HFFc6 (cell line): ENCODE measurements at places on chromosomes 12 and 14. TPM values are rescaled to one million over a fixed set of nuclear protein-coding genes. Genes with fewer than 3 reads are reported as not detected.

The SERPINA4 gene
- not detected in 3 replicates for total RNA-seq

GRCh38 chr12:45655743-45656142 is 73.8 kb upstream of the ARID2 start:
- H3K27ac ChIP-seq, result no peak overlapping the region
- no peaks in the 10 kb centered on the region; the same call in 1 of the 2 replicates for H3K36me3 ChIP-seq
- H3K4me1 ChIP-seq, result peaks cover 9% of the 10 kb centered on the region; the same call in 1 of the 2 replicates
- H3K27me3 ChIP-seq, result peaks cover 15% of the 10 kb centered on the region; the same call in 1 of the 2 replicates

- peaks cover 40% of the 10 kb centered on the region for H3K4me1 ChIP-seq
- H3K4me3 ChIP-seq, result no peak overlapping the region
- peaks cover 2% of the 10 kb centered on the region; the same call in 1 of the 2 replicates for H3K27me3 ChIP-seq
- no peak for DNase-seq
- peaks cover 16% of the 10 kb centered on the region; the same call in 1 of the 2 replicates for H3K36me3 ChIP-seq
- H3K27ac ChIP-seq, result no peak overlapping the region
Measured at GRCh38 chr12:122086641-122087285, 8.2 kb downstream of the MLXIP start.

DNA sequence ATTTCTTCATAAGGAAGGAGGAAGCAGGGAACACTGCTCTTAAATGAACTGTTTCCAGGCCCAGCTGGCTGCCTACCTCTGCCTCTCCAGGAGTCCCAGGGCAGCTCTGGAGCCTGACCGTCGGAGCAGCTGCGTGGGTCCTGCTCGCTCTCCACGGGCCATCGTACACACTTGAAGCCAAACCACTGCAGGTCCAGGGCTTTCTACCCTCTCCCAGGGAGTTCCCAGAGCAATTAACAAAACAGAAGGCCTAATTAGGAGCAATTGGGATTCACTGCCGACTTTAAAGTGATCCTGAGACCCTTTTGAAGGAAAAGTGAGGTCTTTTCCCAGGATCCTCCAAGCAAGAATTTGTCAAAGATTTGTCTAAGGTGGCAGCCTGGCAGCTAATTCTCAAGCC is 76.9 kb downstream of the OTX2 start:
- no peak overlapping the region for H3K4me3 ChIP-seq
- no peak for DNase-seq
- no peaks in the 10 kb centered on the region for H3K4me1 ChIP-seq

- peaks cover 4% of the 10 kb centered on the region; the same call in 1 of the 2 replicates for H3K36me3 ChIP-seq
- peaks cover 11% of the 10 kb centered on the region for H3K27me3 ChIP-seq
- DNase-seq, result no peak
- H3K4me3 ChIP-seq, result peak overlapping the region; percentile 28; the same call in 1 of the 2 replicates
Measured at GRCh38 chr12:117680312-117680711, 288.5 kb downstream of the KSR2 start.

GRCh38 chr12:4997939-4998338 is 45.7 kb upstream of the KCNA5 start:
- DNase-seq, result peak; percentile 96
- H3K4me1 ChIP-seq, result peaks cover 31% of the 10 kb centered on the region
- H3K4me3 ChIP-seq, result peak overlapping the region; percentile 33; the same call in 1 of the 2 replicates
- peak overlapping the region; percentile 79 for H3K27ac ChIP-seq
- H3K36me3 ChIP-seq, result no peaks in the 10 kb centered on the region; the same call in 1 of the 2 replicates

DNA sequence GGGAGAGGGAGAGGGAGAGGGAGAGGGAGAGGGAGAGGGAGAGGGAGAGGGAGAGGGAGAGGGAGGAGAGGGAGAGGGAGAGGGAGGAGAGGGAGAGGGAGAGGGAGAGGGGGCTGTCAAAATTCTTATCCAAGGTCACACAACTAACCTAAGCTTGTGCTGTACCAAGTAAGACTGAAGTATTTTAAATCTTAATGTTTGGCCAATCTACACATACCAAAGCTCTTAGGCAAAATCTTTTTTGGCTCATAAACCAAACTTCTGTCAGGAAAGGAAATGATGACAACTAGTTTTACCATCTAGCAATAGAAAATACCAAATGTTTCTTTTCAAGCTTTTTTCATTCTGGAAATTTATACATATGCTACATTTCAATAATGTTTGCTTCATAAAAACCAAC is 33.8 kb downstream of the CCDC38 start:
- DNase-seq, result peak; percentile 27
- H3K4me3 ChIP-seq, result no peak overlapping the region
- H3K36me3 ChIP-seq, result no peaks in the 10 kb centered on the region; the same call in 1 of the 2 replicates
- H3K4me1 ChIP-seq, result peaks cover 6% of the 10 kb centered on the region
- H3K27me3 ChIP-seq, result peaks cover 9% of the 10 kb centered on the region

GRCh38 chr14:34075042-34075744 is 124.3 kb upstream of the EGLN3 start:
- H3K36me3 ChIP-seq, result no peaks in the 10 kb centered on the region; the same call in 1 of the 2 replicates
- H3K27me3 ChIP-seq, result 0 out of 2 replicates have a peak, but pooled peaks cover 2% of the 10 kb centered on the region
- DNase-seq, result no peak
- no peaks in the 10 kb centered on the region for H3K4me1 ChIP-seq

- H3K27ac ChIP-seq, result no peak overlapping the region
- no peak overlapping the region for H3K4me3 ChIP-seq
- no peak for DNase-seq
- H3K4me1 ChIP-seq, result no peaks in the 10 kb centered on the region
- H3K27me3 ChIP-seq, result no peaks in the 10 kb centered on the region
Measured at GRCh38 chr12:71312768-71313403, 126.7 kb upstream of the LGR5 start.

GRCh38 chr12:92552412-92553108 is 150.2 kb upstream of the PLEKHG7 start:
- no peaks in the 10 kb centered on the region for H3K27me3 ChIP-seq
- H3K27ac ChIP-seq, result no peak overlapping the region
- H3K4me3 ChIP-seq, result no peak overlapping the region
- no peak for DNase-seq
- no peaks in the 10 kb centered on the region for H3K4me1 ChIP-seq
